Activated T-cell treated with anti-CD3 and anti-CD28 coated beads, Interleukin-2, amount 50 U/mL, for 24 hours (primary cell): ENCODE measurements at places on chromosomes 12 and 14.

- DNase-seq, result no peak
These were observed 18.9 kb downstream of the BCAT1 start for GRCh38 chr12:24929953-24930352.

GRCh38 chr12:75790219-75790618 lies 241.4 kb downstream of the PHLDA1 start:
- no peak for DNase-seq

- DNase-seq, result no peak
These were observed 32.8 kb downstream of the NRXN3 start for GRCh38 chr14:78202976-78203375.

- DNase-seq, result no peak
These were observed 5.7 kb upstream of the PLEK2 start for GRCh38 chr14:67417633-67418032.

DNA sequence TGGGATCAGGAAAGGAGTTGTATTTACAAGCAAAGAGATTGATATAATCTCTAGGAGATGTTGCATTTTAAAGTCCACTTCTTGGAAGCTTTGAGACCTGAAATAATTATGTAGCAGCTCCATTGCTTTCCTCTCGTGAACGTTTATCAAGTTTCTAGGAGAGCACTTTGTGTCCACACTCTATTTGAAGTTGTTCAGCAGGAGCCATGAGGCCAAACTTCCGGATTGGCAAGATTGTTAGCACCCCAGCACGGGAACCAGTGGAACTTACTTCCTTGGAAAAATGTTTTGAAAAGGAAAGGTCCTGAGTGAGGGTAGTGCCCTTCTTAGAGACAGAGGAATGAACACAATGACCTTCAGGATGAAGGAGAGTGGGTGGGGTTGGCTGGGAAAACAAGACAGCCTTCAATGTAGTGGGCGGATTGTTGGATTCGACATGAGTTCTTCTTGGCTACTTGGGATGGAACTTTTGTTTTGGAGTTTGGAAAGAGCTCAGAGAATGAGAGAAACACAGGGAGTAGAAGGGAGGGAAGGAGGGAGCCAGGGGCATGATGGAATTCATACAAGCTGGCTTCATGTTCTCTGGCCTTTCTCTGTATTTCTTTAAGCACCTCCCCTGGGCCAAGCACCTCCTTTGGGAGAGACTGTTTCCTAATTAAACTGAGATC lies 23.8 kb upstream of the CISTR start:
- DNase-seq, result no peak

- DNase-seq, result peak; percentile 31
These were observed 172.2 kb upstream of the ATP2B1 start for GRCh38 chr12:89880690-89881350.

GRCh38 chr14:103220134-103220981 lies 97.1 kb downstream of the TNFAIP2 start:
- DNase-seq, result no peak

- DNase-seq, result peak; percentile 45
These were observed 353.6 kb downstream of the TMEM121 start for GRCh38 chr14:105879867-105880561.

GRCh38 chr14:39023939-39024871 lies 78.8 kb downstream of the SEC23A start:
- DNase-seq, result no peak

DNA sequence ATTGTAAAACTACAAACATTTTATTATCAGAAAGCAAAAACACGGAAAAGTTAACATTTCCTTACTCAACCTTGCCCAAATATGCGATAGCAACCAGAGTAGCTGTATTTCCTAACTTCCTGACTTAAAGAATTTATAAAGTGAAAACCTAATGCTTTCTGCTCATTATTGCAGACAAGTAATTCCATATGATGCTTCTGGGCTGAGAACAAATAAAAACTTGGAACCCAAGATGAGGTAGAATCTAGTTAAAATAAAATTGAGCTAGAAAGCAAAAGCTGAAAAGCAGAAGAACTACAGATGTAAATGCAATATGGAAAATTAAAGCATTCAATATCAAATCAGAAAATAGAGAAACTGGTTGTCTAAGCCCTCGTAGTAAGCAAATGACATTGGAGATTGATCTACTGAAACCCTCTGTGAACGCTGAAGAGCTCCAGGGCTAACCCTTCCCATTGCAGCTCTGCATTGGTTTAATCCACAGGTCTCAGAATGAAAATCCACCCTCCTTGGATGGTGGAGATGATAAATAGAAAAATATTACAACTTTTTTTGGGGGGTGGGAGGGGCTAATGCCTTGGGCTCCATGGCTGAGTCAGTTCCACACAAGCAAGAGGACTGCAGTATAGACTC lies 40.7 kb downstream of the CORO1C start:
- DNase-seq, result no peak

DNA sequence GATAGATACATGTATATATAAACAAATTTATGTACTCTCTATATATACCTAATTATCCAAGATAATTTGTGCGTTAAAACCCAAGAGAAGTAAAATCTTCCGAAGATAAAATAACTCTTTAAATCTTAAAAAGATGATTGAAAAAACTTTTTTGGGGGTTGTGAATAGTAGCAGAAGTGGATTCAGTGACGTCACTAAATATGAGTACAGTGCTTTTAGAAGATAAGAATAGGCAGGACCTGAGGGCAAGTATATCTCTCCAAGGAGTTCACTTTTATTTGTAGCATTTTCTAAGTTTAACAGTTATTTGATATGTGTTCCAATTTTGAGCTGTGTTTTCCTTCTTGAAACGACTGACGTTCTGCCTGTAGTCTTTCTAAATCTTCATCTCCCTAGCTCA lies 319.8 kb downstream of the PPFIA2 start:
- DNase-seq, result no peak

GRCh38 chr14:42222924-42223471 lies 616.3 kb downstream of the LRFN5 start:
- no peak for DNase-seq

GRCh38 chr14:22112004-22112403 lies 438.4 kb upstream of the OR4E1 start:
- DNase-seq, result peak; percentile 60

DNA sequence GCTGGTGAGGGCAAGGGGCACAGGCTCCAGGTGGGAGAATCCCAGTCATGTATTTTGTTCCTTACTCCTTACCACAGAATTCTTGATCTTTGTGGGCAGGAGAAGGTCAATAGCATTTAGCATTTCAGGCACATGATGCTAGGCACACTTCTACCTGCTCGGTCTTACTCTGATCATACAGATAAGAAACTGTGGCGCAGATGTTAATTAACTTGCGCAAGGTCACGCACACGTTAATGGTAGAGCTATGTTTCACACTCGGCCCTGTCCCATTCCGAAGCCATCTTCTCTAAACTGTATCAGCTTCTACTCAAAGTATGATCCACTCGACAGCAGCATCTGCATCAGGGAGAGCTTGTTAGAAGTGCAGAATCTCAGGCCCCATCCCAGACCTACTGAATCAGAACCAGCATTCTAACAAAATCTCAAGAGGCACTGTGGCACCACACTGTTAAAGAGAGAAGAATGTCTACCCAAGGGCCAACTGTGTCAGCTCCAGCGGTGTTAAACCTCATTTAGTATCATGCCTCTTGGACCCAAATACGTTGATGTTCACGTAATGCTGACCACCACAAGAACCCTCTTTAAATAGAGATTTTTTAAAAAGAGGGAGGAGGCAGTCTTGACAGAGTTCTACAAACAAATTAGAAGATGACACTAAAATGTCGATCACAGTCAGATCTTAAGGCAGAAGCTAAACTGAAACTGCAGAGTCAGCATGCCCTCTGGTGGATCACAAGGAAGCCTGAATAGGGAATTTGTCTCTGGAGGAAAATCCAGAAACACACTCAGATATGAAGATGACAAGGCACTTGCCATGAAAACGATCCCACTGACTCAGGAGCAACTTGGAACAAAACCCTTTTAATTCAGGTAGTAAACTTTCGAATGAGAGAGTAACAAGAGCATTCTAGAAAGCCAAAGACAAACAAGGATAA lies 7.3 kb downstream of the STXBP6 start:
- no peak for DNase-seq

GRCh38 chr12:126389961-126390360 lies 1324.7 kb downstream of the AACS start:
- DNase-seq, result no peak

DNA sequence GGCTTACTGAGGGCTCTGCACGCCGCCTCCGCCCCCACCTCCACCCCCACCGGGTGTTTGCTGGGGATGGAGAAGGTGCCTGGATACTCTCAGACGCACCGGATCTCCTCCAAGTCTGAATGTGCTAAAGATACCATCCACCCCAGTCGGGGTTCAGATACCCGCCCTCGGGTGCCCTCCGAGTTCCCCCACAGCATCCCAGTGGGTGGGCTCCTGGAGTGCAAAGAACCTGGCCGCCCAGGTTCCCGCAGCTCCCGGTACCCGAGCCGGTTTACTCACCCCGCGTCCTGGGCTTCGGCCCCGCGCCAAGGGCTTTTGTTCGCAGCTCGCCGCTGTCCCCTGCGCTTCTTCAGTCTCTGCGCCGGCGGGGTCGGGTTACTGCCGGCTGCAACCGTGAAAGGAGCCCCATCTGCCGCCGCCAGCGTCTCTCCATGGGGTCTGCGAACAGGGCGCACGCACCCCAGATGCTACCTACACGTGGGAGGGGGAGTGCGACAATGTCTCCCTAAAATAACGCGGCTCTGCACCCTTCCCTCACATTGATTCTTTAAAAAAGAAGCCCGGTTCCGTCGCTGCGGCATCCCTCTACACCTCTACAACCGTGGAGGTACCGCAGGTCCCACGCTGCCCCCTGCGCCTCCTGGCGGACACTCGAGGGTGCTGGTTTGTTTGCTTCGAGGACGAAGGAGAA lies at the start of gene CCDC177:
TSS of gene CCDC177 (minus strand) at position 609 of the 691 bp plus-strand sequence. CDS start 1,249 bp downstream, outside the sequence.
- peak; percentile 84 for DNase-seq

DNA sequence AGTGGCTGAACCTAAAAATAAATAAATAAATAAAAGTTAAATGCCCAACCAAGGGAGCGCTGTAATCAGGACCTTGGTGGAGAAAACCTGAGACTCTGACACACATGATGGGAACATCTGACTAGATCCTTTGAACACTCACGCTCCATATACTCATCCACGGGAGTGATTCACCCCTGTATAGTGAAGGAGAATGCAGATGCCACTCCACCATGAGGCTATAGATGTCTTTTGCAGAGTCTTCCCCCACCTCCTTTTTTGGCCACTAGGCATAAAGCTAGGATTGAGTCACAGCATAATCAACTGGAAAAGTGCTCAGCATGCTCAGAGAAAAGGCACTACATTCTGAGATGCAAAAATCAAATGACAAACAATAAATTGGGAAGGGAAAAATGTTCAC lies 19.0 kb downstream of the ADAM20 start:
- no peak for DNase-seq

DNA sequence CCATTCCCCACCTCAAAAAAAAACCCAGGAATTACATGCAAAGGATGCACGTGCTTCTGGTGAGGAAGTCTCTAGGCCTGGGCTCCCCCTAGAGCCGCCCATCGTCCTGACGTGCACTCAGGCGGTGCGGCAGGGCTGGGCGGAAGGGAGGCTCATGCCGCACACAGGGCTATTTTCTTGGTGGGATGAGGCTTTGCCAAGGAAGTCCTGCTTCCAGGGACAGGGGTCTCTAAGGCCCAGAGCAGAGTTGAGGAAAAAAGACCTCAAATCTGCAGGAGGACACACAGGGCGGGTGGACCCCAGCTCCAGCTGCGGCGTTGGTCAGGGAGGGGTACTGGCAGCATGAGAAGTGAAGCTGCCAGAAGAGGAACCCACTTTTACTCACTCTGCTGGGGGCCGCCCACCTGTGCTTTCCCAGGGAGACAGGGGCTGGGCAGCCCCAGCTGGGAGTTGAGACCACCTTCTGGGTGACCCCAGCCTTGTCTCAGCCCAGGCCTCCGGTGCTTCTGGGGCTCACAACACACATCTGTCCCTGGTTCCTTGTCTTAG lies 4.2 kb downstream of the RHOF start:
- DNase-seq, result peak; percentile 73

DNA sequence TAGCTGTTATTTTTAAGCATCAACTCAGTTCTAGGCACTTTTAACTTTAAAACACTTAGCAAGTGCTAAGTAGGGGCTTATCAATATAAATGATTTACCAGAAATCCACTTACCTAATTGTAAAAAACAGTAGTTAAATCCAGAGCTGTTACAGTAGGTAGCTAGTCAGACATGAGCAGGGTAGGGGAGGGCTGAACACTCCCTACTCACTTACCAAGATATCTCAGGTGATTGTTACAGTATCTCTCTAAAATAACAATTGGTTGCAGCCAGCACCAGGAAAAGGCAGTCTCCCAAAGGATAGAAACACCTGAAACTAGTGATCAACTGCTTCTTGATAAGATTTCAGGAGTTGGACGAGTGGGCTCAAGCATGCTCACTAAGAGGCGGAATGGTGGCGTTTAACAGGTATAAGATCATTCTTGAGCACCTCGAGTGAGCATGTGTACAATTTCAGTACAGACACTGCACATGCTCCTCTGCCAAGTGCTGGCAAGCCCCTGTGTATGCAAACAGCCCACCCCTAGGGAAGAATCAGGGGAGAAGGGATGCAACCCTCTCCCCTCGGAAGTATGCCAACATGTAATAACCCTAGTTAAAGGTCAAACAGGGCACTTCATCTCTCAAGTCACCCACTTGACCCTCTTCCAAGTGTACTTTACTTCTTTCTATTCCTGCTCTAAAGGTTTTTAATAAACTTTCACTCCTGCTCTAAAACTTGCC lies 1113.6 kb upstream of the SEL1L start:
- no peak for DNase-seq

- DNase-seq, result no peak
These were observed 125.4 kb downstream of the SYT10 start for GRCh38 chr12:33314223-33314622.

DNA sequence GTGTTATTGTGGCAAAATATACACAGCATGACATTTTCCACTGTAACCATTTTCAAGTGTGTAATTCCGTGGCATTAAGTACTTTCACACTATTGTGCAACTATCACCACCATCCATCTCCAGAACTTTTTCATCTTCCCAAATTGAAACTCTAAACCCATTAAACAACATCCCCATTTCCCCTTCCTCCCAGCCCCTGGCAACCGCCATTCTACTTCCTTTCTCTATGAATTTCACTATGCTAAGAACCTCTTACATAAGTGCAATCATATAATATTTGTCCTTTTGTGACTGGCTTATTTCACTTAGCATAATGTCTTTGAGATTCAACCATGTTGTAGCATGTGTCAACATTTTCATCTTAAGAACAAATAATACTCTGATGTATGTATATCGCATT lies 67.8 kb upstream of the PYGL start:
- DNase-seq, result no peak

DNA sequence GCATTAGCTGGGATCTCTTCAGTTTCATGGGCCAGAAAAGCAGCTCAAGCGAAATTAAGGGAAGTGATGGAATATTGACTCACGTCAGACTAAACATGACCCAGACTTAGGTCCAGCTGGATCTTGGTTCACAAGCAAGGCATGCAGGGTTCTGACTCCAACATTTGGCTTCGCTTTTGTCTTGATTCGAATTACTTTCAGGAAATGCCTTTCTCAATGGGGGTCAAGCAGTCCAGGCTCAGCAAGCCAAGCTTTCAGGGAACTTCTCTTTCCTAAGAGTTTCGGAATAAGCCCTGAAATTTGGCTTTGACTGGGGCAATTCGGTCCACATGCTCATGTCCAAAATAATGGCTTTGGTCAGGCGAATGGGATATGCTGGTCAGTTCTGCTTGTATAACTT lies 678.7 kb upstream of the TMEM132C start:
- DNase-seq, result no peak
